Body of pancreas (tissue), 4 donors: ENCODE measurements at places on chromosomes 11 and 22. TPM values are rescaled to one million over a fixed set of nuclear protein-coding genes. Genes with fewer than 3 reads are reported as not detected.

VPREB1 gene
- total RNA-seq = not detected

C22orf31 gene
- total RNA-seq = not detected

SLC22A9 gene
- total RNA-seq = 0.66 TPM

SPTBN2 gene
- 52.1 TPM for total RNA-seq

MMP27 gene
- not detected for total RNA-seq

SMTN gene
- total RNA-seq = 35.5 TPM

SYT9 gene
- not detected for total RNA-seq

C11orf97 gene
- not detected for total RNA-seq

BIK gene
- 11.5 TPM for total RNA-seq

OR5AR1 gene
- total RNA-seq = not detected
